Stimulated activated CD8-positive, alpha-beta memory T cell treated with anti-CD3 and anti-CD28 coated beads, Interleukin-15, amount 100 ng/mL, for 48 hours (primary cell): ENCODE measurements at places on chromosomes 3 and 15.

GRCh38 chr3:70984776-70985482 lies 598.6 kb downstream of the FOXP1 start:
- DNase-seq, result no peak

- no peak for DNase-seq
These were observed 290.5 kb downstream of the RPLP1 start for GRCh38 chr15:69743091-69743490.

GRCh38 chr15:74144153-74144775 lies 13.9 kb downstream of the ISLR2 start:
- no peak for DNase-seq

DNA sequence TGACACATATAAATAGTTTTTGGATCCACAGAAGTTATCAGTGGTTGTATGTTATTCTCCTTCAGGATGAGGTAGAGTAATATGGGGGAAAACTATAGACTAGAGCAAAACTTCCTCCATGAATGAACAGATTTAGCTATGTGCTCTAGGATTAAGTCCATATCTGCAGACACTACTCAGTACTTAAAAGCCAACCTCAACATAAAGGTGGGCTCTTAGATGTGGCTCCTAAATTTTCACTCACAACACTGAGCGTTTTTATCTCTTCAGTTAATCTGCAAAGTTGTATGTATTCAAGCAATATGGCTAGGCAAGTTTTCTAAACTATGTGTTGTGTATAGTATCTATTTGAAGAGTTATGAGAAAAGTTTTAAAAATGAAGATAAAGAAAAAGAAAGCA lies 147.0 kb upstream of the SLITRK3 start:
- no peak for DNase-seq

DNA sequence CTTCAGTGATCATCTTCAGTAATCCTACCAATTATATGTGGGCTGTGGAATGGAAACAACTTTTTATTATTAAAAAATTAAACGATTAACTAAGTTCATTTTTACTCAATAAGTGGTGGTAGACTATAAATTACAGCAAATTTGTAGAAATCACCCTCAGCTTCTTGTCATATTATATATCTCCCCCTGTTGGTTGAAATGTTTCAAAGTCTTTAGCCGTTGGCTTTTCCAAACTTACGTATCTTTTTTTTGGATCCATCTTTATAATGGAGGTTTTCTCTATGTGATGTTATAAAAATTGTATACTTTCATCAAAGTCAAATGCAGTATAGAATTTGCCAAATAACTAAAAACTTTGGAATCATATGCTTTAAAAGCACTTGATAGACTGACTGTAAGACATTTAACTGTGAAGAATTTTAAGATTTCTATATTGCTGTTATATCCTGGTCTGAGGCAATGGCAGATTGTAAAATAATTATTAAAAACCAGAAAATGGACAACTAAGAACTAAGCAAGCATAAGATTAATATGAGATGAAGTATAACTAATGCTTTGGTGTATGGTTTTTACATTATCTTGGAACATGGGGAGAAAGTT lies 44.7 kb downstream of the ATP11B start:
- no peak for DNase-seq

DNA sequence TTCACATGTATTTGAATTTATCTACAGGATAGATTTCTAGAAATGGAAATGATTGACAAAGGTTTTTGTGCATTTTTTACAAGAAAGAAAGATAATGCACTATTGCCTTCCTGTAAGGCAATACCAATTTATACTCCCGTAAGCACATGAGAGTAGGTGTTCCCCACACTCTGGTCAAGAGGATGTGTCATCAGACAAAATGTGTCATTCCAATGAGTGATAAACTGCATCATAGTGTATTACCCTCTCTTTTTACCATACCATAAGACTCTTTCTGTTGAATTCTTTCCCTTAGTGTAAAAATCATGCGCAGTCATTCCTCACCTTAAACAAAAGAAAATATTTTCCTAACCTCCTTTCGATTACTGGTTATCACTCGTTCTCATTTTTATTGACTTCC lies 251.0 kb downstream of the ROBO1 start:
- DNase-seq, result no peak

DNA sequence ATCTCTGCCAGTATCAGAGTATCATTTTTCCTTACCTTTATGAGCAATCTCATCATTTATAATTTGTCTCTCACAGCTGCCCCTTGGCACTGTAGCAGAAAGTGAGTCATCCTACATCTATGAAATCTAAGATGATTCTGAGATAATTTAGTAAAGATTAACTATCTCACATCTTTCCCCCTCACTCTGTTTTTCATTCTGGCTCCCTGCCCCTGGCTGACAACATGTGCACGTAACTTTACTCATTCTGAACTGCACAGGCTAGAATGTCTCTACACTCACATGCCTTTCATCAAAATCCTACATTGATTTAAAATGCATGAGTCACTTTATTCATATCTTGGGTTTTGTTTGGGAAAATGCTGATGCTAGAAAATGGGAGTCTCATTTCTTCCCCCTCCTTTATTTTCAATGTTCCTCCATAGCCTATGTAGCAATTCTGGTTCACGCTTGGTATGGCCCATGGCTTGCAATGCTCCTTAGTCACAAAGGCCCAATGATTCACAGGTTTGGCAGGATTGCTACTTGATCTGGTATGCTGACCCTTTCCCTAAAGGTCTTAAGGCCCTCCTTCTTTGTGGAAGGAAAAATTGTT lies 838.5 kb downstream of the TUSC7 start:
- no peak for DNase-seq

GRCh38 chr3:190130037-190130436 lies 9.3 kb upstream of the P3H2 start:
- no peak for DNase-seq

DNA sequence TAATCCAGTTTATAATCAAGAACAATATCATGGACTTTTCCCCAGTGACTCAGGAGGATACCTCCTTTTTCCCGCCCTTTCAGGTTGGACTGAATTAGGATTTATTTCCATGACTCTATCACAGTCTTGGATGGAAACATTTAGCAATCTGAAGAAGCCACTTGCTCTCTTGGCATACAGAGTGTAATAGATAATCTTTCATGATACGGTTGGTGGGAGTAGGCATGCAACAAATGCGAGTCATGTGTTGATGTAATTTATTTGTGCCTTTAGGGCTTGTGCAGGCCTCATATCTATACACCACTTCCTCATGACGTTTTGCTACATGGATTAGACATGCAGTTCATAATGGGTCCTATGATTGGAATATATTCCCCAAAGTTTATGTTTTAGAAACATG lies 54.2 kb upstream of the MCTP2 start:
- DNase-seq, result no peak

- DNase-seq, result no peak
These were observed 263.6 kb upstream of the GOLGA6L4 start for GRCh38 chr15:83971992-83972391.

DNA sequence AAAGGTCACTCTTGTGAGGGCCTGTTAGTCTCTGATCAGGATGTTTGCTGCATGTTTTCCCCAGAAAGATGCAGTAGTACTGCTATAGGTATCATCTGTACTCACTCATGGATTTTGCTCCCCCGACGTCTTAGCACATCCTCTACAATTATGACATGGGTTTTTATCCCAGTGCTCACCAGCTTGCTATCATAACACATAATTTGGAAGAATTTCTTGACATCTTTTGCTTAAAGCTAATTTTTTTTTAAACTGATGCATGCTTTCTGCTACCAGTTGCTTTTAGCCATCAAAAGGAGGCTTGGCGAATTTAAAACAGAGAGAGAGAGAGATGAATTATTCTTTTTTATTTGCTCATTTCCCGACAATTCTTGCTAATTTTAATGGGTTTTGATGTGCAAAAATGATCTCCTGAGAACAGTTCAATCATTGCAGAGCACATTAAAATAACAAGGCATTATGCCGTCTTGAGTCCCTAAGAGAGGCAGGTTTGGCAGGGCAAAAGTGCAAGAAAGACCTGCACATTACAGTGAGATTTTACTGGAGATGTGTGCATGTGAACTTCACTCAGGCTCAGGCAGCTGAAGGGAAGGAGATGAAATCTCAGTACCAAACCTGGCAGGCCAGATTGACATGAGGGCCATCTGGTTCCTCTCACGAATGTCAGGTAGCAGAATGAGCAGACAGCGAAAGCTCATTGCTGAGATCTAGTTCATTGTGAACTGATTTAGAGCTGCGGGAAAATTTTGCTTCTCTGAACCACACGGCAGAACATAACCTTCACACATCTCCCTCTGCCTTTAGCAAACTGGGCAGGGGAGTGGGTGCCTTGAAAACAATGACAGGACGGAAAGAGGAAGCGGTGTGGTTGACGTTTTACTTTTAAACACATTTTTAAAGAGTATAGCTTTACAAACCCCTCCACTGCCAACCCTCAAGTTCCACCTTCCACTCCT lies 25.9 kb upstream of the GOLGA8B start:
- DNase-seq, result no peak

GRCh38 chr3:57500506-57500905 lies 43.6 kb downstream of the DNAH12 start:
- DNase-seq, result no peak

DNA sequence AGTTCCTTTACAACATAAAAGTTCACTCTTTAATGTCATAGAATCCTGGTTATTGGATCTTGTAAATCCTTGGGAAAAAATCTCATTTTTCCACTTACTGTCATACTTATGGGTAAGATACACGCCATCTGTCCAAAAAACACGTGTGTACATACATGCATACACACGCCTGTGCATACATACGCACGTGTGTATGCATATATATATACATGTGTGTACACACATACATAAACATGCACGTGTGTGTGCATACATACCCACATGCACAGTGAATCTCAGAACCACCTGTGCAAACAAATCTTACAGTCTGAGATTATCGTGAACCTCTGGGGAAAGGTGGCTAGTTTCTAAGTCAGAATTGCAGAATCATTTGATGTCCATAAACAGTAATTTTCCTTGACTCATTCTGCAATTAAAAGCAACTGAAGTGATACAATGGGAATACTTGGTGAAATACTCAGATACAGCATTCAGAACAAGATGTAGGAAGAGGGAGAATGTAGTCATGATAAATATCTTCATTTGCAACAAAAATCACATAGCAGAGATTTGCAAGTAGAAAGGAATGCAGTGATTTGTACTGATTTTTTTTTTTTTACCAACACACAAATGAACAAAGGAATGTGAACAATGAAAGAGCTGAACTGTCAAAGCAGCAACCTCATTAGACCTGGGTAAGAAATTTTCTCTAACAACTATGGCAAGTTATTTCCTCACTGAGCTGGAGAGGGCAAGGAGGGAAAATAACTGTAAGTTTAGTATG lies 160.6 kb upstream of the POU1F1 start:
- DNase-seq, result no peak

DNA sequence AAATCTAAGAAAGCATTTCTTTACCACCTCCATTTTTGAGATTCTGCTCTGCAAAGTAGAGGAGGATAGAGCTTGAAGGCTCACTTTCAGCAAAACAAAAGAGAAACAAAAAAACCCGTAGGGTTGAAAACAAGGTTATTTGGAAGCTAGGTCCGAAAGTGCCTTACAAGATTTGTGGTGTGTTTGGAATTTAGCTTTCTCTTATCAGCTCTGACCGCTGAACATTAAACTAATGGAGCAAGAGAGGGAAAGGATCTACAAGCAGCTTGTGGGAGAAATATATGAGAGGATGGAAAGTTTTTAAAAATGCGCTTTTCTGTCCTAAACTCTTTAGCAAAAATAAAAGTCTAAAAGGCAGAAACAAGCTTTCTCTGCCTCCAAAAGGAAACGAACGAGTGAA lies 545.5 kb downstream of the NTRK3 start:
- DNase-seq, result no peak

- DNase-seq, result no peak
These were observed 112.9 kb downstream of the PDZRN3 start for GRCh38 chr3:73511571-73512525.

- DNase-seq, result no peak
These were observed 56.1 kb downstream of the CACNA2D2 start for GRCh38 chr3:50447290-50447840.

DNA sequence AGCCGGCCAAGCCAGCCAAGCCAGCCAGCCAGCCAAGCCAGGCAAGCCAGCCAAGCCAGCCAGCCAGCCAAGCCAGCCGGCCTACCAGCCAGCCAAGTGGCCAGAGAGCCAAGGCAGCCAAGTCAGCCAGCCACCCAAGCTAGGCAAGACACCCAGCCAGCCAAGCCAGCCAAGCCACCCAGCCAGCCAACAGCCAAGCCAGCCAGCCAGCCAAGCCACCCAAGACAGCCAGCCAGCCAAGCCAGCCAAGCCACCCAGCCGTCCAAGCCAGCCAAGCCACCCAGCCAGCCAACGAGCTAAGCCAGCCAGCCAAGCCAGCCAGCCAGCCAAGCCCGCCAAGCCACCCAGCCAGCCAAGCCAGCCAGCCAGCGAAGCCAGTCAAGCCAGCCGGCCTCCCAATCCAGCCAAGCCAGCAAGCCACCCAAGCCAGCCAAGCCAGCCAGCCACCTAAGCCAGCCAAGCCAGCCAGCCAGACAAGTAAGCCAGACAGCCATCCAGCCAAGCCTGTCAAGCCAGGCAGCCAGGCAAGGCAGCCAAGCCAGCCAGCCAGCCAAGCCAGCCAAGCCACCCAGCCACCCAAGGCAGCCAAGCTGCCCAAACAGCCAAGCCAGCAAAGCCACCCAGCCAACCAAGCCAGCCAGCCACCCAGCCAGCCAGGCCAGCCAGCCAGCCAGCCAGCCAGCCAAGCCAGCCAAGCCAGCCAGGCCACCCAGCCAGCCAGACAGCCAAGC lies 200.5 kb downstream of the GOLGA6L6 start:
- DNase-seq, result no peak

GRCh38 chr15:64045774-64046420 lies 388 bp downstream of the DAPK2 start:
- DNase-seq, result no peak

DNA sequence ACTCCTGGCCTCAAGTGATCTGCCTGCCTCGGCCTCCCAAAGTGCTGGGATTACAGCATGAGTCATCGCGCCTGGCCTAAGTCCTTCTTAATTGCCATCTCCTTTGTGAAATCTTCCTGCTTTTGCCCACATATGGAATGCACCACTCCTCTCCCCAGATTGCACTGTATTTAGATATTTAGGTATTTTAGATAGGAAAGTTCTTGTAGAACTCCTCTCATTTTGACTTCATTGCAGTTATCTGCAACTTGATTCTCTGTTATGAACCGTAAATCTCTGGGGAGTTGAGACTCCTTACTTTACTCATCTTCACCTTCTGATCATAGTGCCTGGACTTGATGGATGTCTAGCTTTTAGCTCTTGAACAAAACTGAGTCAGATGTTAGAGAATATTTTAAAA lies 150.7 kb downstream of the AKAP13 start:
- no peak for DNase-seq

DNA sequence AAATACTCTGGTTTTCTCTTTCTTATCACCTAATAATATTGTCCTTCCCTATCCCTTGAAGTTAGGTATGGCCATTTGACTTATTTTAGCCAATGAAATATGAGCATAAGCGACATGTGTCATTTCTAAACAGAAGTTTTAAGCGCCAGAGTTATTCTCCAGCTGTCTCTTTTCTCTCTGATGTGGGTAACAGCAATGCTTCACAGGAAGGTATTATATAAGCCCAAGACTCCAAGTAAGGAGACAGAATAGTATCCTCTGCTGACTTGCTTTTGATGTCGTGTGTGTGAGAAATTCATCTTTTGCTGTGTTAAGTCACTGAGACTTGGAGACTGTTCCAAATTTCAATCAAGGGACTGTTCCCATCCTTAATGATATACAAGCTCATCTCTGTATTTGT lies 224.6 kb upstream of the NECTIN3 start:
- DNase-seq, result no peak
